ENCODE measurements at places on chromosomes 6 and 20.

GRCh38 chr6:67594366-67594765, 1040.7 kb upstream of the ADGRB3 start:
- no peak for DNase-seq

- no peak for DNase-seq
These were observed 24.7 kb upstream of the BHLHE23 start for GRCh38 chr20:63031251-63032014.

GRCh38 chr6:168704678-168705077, 263.7 kb downstream of the SMOC2 start:
- no peak for DNase-seq

GRCh38 chr20:44221368-44221954, 10.9 kb upstream of the OSER1 start:
- no peak for DNase-seq

DNA sequence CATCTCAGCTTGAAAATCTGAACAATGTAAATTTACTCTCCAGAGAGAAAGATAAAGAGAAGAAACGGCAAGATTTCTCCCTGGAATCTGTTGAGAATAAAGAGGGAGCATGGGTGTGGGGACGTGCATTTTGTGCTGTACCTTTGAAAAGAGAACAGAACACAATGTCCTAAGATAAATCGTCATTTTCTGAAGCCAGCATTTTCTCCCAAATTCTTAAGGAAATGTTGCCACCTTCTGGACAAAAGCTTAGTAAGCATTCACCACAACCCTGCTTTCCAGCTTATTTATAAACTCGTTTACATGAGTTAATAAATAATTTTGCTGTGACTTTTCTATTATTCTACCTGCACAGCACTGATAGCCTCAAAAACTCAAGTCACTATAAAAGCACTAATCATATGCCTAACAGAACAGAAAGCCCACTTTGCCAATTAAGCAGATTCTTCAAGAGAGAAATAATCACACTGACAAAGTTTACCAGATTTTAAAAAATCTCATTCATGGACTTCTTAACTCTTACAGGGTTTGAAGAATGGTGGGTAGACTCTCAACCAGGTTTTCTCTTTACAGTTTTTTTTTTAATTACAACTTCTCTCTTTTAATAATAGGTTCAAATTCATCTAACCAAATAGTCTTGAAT, 155.8 kb downstream of the MBOAT1 start:
- peak; percentile 14 for DNase-seq

- DNase-seq: no peak
These were observed 50.3 kb downstream of the TRPC4AP start for GRCh38 chr20:35042268-35042667.

GRCh38 chr20:50911716-50912115, 19.5 kb downstream of the ADNP start:
- DNase-seq: no peak

- DNase-seq: no peak
These were observed 219.0 kb downstream of the CDC5L start for GRCh38 chr6:44606504-44606903.

DNA sequence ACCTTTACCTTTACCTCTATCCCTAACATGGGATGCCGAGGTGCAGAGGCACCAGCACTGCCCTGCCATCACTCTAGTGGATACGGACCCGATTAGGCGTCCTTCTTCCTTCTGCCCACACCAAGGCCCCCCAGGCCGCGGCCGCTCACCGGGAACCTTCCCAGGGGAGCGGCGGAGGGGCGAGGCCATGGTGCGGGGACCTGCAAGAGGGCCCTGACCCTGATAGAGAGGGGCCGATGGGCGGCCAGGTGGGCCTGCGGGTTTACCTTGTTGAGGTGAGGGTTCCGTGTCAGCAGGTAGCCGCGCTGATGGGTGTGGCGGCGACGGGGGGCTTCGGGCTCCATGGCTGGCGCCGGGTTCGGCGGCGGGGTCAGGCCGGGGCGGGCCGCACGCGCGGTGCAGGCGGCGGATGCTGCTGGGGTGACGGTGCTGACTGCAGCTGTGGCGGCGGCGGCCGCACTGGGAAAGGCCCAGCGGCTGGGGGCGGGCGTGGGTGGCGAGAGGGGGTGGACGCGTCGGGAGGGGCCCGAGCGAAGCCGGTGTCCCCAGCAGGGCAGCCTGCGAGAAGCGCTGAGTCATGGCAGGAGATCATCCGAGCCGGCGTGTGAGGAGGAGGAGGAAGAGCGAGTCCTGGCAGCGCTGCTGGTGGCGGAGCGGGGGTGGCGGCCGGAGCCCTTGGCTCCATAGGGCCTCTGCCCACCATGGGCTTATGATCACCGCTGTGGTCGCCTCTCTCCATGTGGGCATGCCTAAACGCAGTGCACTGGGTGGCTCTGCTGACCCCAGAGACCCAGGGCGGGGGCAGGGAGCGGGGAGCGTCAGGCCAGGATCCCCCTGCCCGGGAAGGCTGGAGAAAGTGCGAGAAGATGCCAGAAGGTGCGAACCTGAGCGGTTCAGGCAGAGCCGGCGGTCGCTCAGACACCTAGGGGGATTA, at the start of gene ME1:
TSS of gene ME1 (minus strand) at position 441 of the 934 bp plus-strand sequence. CDS start at position 344, 97 bp downstream.
- DNase-seq: peak; percentile 59

- no peak for DNase-seq
These were observed 98.4 kb downstream of the MRPL14 start for GRCh38 chr6:44028789-44029310.

DNA sequence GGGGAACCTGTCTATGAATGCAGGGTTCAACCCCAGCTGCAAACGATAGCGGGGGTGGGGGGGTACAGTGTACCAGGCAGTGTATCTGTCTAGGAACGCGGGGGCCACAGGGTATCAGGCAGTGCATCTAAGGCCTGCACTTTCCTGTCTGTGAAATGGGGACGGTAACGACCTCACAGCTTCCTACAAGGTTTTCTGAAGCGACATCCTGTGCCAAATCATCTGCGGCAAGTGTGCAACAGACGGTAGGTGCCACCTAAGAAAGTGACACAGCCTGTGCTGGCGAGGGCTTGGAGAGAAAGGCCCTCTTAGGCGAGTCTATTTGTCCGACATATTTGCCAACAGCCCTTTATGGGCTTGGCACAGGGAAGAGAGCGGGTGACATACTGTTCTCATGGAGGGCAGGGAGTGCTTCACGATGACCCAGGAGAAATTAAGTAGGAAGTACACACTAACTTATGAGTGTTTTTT, 3.8 kb downstream of the DIDO1 start:
- no peak for DNase-seq

DNA sequence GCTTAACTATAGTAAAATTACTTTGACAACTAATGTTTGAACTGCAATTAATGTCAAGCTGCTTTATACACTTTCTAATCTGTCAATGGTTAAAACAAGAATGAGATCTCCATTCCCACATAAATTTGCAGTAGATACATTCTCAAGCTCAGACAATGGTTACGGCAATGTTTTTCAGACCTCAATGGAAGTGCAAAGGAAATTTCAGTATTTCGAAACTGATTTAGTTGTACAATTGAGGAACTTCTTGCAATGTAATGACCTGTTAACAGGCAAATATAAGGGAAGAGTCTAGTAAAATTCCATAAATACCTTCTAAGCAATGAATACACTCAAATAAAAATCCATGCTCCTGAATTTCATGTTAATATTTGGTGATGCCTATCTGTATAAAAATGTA, 94.7 kb downstream of the ADTRP start:
- no peak for DNase-seq

- DNase-seq: no peak
These were observed 426.0 kb downstream of the ADGRB3 start for GRCh38 chr6:69061066-69061465.

GRCh38 chr6:158605266-158605878, 39.2 kb downstream of the DYNLT1 start:
- peak; percentile 51 for DNase-seq

- DNase-seq: no peak
These were observed 16.7 kb upstream of the SLC4A11 start for GRCh38 chr20:3255728-3256127.

GRCh38 chr6:3747100-3747737, 4.3 kb downstream of the PXDC1 start:
- DNase-seq: no peak

GRCh38 chr6:132005178-132005577, 54.0 kb upstream of the CCN2 start:
- no peak for DNase-seq

DNA sequence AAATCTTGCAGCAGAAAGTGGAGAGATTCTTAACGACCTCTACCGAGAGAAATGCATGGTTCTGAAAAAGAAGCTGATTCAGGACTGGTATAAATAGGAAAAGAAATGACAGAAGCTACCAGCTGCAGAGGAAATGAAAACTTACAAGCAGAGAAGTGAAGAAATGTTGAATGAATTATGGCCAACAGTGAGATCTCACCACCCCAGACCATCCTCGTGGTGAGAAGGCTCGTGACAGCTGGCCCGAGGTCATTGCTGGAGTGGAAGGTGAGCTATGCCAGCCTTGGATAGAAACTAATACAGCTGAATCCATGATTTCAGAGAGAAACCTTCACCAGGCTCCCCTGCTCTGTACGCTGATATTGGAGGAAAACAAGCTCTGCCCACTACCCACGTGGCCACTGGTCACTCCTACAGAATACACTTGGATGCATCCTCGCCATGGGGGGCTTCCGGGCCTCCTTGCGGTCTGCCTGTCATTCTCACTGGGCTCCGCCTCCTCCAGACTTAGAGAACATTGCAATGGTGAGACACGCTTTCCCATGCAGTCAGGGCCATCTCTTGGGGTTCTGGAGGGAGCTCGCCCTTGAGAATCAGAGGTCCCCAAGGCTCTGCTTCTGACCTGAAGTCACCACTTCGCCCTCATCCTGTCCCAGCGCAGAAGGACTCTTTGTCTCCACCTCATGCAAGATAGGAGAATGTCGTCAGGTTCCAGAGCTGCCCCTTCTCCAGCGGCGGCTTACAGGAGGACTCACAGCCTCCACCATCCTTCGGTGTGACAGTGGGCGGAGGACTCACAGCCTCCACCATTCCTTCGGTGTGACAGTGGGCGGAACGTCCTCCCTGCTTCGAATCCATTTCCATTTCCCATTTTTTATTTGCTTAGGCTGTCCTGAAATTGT, 10.6 kb upstream of the TUBB2B start:
- DNase-seq: no peak

- DNase-seq: peak; percentile 10
These were observed 38.4 kb upstream of the EYA4 start for GRCh38 chr6:133202610-133203343.

DNA sequence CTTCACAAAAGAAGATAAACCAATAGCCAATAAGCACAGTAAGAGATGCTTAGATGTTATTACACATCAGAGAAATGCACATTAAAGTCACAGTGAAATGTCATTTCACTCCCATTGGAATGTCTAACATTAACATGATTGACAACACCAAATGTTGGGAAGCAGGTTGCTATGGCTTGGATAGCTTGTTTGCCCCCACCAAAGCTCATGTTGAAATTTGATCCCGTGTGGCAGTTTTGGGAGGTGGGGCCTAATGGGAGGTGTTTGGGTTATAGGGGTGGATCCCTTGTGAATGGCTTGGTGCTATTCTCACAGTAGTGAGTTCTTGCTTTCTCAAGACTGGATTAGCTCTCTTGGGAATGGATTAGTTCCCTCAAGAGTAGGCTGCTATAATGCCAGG, 44.8 kb downstream of the MRAP2 start:
- no peak for DNase-seq

DNA sequence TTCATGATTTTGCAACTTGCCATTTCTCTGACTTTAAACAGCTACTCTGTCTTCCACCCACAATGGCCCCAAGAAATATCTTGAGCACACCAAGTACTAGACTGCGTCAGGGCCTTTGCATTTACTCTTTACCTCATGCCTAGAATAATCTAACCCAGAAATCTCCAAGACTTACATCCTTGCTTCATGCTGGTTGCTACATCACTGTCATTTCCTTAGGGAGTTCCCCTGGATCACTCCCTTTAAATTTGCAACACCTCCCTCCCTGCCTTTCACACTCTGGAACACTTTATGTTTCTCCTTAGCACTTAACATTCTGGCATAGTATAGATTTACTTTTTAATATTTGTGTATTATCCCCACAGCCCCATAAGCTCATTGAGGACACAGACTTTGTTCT, 4.9 kb upstream of the ELOVL5 start:
- no peak for DNase-seq

- DNase-seq: no peak
These were observed 115.0 kb downstream of the TAF4 start for GRCh38 chr20:61950641-61951071.

- DNase-seq: no peak
These were observed 722.4 kb downstream of the GRIK2 start for GRCh38 chr6:102115911-102116310.

- no peak for DNase-seq
These were observed 5.1 kb upstream of the HELZ2 start for GRCh38 chr20:63579017-63579694.

DNA sequence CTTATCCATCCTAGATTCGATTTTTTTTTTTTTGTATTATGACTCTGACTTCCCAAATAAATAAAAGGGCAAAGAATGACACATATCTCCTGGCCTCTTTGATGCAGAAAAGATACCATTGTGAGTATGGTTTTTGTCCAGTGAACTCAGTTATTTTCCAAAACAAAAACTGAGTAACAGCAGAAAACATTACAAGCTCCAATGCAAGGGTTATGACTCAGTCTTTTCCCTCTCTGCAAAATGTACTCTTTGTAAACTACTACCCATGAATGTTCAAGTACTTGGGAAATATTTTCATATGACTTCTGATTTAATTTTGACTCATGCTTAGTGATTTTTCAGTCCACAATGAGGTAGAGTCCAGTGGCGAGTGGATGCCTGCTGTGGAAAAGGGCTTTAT, 355.3 kb downstream of the RNF144B start:
- DNase-seq: no peak

GRCh38 chr6:55405474-55406235, 78.4 kb downstream of the GFRAL start:
- DNase-seq: no peak

- no peak for DNase-seq
These were observed 32.5 kb downstream of the HLA-DPB1 start for GRCh38 chr6:33108307-33108706.

- DNase-seq: no peak
These were observed 84.7 kb upstream of the ADGRF1 start for GRCh38 chr6:47126647-47127391.

DNA sequence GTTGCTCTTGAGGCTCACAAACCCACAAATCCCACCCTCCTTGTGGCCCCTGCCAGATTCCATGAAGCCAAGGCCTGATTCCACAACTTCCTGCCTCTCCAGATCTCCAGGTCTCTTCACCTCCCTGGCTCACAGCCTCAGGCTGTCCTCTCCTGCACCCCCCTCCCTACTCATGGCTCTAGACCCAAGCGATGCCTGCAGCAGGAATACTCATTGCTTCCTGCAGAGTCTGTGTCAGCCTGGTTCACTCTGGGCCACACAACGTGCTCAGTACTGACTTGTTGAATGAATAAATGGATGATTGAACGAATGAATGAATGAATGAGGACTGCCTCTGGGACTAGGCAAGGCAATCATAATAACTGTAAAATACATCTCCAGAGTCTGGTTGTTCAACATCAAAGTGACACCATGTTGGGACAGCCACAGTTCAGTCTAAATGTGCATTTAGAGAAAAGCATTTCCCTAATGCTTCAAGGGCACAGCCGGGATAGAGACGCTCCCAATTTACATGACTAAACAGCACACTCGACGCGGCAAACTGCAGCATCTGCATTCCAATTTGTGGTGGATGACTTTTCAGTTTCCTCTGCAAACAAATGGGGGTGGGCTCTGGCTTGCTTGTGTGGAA, 139.9 kb downstream of the GRM4 start:
- DNase-seq: no peak

GRCh38 chr6:35686873-35687555, 1.7 kb downstream of the FKBP5 start:
- DNase-seq: no peak

- DNase-seq: no peak
These were observed 22.8 kb upstream of the RAB22A start for GRCh38 chr20:58286729-58287128.

- DNase-seq: no peak
These were observed 170.3 kb upstream of the TAB2 start for GRCh38 chr6:149147195-149147594.

Measured in fibroblast of skin of left quadriceps (primary cell).